ENCODE measurements at places on chromosomes 6 and 20.

GRCh38 chr6:115896538-115897129 is 164.1 kb downstream of the FRK start:
- no peak for DNase-seq

GRCh38 chr6:147503587-147503986 is 4.9 kb upstream of the SAMD5 start:
- DNase-seq, result no peak

DNA sequence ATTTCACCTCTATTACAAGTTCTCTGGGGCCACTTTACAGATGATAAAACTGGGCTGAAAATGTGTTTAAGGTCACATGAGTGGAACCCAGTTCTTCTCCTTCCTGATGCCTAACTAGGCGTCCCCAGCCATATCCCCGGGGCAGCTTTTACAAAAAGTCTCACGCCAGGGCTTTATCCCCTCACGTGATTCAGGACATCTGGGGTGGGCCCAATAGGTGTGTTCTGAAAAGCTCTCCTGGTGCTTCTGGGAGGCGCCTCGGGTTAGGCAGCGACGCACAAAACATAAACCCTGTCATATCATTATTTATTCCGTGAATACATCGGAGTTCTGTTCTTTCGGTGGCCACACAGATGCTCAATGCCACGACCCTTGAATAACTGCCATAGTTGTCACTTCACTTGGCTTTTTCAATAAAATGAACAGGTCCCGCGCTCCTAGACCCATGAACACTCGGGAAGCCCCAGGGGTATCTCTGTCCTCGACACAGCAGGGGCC is 32.1 kb downstream of the SF3B5 start:
- DNase-seq, result no peak

- peak; percentile 36 for DNase-seq
Observed at GRCh38 chr20:2872459-2873009, 747 bp upstream of the PTPRA start.

GRCh38 chr6:33740794-33741193 is 5.9 kb downstream of the IP6K3 start:
- no peak for DNase-seq
